ENCODE measurements at places on chromosomes 6 and 20.

DNA sequence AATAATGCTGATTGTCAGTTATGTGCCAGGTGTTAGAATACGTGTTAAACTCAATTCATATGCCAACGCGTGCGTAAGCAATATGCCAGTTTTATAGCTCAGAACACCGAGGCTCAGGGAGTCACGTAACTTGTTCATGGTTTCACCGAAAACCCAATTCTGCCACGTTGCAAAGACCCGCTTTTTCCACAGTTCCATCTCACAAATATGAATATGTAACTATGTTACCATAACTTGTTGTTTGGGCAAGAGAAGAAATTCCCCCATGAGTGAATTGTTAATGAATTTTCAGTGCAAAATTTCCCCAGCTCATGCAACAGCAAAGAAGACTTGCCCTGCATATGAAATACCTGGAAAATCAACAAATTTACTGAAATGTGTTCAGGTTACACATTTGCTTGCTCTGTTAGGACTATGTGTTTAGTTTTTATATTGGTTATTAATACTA, 30.1 kb downstream of the SF3B5 start:
- no peak for DNase-seq

DNA sequence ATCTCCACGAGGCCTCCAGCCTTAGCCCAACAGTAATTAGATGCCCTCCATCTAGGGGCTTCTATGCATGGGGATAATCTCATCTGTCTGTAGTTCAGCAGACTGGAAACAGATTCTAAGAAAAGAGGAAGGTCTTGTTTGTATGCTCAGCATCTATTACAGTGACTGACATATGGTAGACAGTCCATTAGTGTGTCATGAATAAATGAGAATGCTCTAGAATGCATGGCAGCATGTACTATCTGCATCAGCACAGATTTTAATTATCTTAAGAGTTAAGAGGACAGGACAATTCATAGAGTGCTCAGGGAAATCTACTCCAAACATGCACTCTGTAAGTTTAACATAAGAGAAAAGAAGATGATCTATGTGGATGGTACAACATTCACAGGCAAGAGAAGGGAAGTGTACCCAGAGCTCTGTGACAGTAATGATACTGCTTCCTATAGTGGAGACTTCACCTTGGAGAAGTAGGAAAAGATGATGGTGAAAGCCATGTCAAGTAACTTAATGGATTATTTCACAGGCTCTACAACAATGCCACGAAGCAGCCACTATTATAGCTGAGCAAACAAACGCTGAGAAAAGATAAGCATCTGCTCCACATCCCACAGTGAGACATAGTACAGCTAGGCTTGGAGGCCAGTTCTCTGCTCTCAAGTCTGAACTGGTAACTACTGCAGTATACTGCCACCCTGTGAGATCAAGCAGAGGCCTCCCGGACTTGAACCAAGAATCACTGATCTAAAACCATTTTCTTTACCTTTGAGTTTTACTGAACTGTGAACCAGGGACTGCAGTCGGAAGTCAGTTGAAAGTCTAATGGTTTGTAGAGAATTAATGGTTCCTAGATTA, 309.2 kb upstream of the SPTLC3 start:
- no peak for DNase-seq

- DNase-seq = no peak
Measured at GRCh38 chr20:50885781-50886180, 45.5 kb downstream of the ADNP start.

- DNase-seq = no peak
Measured at GRCh38 chr6:107655245-107655644, 165.3 kb downstream of the SOBP start.

DNA sequence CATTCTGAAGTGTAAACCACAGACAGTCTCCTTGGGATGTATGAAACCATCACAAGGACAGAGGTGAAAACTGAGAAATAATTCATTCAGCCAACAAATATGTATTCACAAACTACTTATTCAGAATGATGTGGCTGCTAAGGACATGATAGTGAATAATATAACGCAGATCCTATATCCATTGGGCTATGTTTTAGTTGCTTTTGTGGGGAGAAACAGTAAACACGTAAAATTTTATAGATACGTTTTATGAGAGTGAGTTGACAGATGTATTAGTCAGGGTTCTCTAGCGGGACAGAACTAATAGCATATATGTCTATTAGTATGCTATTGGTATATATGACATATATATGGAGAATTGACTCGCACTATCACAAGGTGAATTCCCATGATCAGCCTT, 402.5 kb downstream of the RFPL4B start:
- no peak for DNase-seq

DNA sequence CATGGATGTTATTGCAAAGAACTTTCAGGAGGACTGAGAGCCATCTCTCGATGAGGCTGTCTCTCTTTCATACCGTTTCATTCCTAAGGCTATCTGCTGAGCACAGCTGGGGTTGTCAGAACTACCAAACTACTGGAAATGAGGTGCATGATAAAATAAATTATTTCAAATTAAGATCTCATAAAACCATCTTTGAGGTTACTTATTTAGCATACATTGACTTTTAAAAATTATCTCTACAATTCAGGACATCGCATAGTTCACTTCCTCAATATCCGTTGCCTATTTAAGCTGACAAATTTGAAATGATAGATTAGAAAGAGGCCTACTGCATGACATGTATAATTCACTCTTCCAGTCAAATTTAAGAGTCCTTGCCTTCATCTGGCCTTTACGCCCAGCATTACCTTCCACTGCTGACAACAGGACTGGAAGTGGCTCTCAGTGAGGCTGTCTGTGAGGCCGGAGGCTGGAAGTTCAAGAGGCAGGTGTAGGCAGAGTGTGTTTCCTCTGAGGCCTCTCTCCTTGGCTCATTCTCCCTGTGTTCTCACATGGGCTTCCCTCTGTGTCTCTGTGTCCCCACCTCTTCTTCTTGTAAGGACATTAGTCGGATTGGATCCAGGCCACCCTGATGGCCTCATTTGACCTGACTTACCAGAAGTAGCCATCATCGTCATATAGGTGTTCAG, 12.8 kb upstream of the DUSP22 start:
- no peak for DNase-seq

DNA sequence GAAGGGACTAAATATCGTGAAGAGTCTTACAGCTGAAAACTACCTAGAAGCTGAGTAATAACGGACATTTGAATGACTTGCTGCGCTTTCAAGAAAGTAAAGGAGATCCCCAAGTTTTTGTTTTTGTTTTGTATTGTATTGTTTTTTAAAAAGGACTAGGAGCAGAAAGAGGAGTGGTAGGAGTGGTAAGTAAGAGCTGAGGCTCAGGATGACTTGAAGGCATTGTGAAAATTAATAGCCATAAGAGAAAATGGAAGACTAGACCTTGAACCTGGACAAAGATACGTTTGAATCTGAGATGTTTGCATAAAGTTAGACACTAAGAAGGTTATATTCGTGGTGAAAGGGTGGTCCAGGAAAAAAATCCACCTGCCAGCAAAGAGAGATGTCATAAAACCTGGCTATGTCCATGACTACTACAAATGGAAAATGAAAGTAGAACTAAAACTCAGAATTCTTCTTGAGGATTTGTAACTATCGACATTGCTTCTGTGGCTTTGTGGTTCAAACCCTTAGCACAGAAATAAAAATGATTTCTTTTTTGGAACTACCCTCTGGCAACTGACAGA, 824.8 kb upstream of the FLRT3 start:
- no peak for DNase-seq

- no peak for DNase-seq
Measured at GRCh38 chr6:157104803-157105202, 218.5 kb downstream of the TMEM242 start.

DNA sequence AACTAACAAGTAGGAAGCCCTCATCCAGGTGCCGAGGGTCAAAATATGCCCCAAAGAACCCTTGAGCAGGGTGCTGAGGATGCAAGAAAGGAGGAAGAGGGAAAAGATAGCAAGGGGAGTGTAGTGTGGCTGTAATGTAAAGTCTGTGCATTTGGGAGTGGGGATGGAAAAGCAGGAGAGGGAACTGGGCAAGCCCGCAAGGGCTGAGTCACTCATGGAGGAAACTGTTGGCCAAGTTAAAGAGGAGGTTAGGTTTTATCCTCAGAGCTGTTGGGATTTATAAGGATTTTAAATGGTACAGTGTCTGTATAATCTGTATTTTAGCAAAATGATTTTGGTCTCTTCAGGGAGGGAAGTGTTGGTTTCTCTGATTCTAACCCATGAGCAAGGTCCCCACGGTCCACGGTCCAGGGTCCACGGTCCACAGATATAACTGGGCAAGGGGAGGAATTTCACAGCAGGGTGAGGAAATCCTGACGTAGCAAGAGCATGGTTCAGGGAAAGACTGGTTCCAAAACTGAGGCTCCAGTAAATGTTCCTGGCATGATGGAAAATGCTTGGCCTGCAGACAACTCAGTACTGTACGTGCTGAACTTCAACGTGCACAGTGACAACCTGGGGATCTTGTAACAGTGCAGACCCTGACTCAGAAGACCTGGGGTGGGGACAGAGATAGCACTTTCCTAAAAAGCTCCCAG, 759.8 kb downstream of the PTPRT start:
- DNase-seq = no peak

DNA sequence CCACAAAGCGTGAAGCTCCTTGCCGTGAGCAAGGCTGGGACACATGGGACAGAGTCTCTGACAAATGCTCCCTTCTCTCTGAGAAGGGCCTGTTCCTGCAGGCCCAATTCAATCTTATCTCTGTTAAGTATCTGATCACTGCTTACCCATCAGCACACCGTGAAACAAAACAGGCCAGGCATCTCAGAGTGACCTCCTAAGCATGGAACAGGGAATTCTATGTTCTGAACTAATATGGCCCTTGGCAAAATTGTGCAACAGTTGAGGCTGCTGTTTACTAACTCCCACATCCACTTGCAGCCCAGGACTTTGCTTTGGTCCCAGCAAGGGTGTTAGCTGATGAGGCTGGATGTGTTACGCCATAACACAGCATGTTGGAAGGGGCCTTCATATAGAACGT, 79.2 kb downstream of the GCLC start:
- DNase-seq = no peak

- DNase-seq = no peak
Measured at GRCh38 chr6:1611572-1612298, 2.0 kb downstream of the FOXC1 start.

DNA sequence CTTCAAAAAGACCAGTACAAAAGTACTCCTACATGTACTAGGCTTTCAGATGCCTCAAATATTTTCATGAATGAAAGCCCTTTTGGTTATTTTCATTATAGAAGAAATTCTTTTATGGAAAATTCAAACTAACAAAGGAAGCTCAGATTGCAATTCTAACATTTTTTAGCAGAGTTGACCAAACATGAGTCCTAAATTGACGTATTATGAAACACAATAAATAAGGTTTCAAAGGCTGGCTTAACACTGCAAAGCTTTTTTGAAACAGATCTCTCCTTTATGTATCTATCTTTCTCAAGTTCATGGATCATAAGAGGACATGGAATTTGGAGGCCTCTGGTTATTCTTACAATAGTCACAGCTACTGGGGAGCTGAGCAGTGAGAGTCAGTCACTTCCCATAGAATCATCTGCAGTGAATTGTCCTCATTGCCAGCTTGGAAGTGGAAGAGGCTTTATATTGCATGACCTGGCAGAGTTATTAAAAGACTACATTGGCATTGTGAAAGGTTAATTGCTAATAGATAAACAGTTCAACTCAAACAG, 38.4 kb upstream of the FBXL4 start:
- no peak for DNase-seq

- DNase-seq = peak; percentile 97
Measured at GRCh38 chr6:44237021-44237812, 9.7 kb upstream of the HSP90AB1 start.

DNA sequence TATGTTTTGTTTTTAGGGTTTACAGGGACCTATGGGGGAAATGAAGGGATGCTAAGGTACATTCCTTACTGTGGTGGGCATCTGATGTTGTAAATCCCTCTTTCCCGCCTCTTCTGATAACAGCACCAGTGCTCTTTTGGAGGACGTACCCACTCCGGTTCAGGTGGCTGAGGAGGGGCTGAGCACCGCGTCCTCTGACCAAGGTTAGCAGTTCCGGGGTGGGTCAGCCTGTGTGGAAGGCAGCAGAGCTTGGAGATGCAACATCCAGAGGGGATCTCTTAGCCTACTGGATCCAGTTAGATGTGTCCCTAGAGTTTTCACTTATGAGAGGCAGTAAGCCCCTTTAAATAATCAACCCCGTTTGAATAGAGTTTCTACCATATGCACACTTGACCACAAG, 135.3 kb upstream of the KCNG1 start:
- no peak for DNase-seq

DNA sequence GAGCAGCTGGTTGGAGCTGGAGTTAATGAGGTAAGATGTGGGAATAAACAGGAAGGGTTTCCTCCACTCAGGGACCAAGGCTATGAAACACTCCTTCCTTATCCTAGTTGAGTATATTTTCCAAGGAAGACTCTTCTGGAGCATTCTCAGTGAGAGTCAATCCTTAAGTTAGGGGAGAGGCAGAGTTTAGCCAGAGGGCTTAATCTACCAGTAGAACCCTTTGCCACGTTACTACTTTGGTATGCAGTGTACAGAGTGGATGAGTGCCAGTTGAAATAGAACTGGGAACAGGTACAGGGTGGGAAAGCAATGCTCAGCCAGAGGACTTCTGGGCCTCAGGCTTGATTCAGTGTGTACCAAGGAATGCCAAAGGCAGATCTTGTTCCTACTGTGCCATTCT, 114.3 kb downstream of the UBE3D start:
- no peak for DNase-seq

- no peak for DNase-seq
Measured at GRCh38 chr6:70180901-70181599, 121.8 kb downstream of the COL9A1 start.

GRCh38 chr6:131159578-131159977, 24.3 kb downstream of the AKAP7 start:
- no peak for DNase-seq

GRCh38 chr20:38120625-38120988, 44.5 kb downstream of the TGM2 start:
- no peak for DNase-seq

DNA sequence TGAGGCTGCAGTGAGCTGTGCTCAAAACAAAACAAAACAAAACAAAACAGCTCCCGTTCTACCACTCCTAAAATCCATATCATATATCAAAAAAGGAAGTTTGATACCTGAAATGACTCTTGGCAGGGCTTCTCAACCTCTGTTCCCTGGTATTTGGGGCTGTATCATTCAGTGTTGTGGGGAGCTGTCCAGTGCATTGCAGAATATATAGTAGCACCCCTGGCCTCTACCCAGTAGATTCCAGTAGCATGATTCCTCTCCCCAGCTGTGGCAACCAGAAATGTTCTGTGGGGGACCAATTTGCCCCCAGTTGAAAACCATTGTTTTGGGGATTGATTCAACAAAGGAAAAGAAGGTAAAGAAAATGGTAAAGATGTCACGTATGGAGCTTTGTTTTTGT, 238.9 kb downstream of the PRL start:
- no peak for DNase-seq

DNA sequence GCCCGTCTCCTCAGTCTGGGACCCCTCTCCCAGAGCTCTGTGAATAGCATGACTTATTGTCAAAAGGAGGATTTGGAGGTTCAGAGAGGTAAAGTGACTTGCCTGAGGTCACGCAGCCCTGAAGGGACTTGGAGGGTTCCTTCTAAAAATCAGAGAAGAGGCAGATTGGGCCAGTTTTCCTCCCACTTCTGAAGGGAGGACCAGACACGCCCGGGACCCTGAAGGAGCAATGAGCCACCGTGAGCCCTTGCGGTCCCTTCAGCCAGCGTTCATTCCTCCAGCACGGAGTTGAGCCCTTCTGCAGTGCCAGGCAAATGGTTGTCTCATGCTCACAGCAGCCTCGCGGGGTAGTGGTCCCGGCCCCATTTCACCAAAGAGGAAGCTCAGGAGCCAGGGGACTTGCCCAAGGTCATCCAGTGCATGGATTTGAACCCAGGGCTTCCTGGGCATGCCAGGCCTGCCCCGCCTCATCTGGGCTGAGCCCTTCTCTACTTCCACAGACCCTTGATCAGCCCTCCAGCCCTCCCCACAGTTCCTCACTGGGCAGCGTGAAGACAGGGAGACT, 7.4 kb downstream of the SRC start:
- DNase-seq = no peak

Data from hematopoietic multipotent progenitor cell treated with erythropoietin and hydrocortisone succinate and interleukin-3 and kit ligand, for 17 days (in vitro differentiated cells).